ENCODE measurements at places on chromosomes 2 and 18.

DNA sequence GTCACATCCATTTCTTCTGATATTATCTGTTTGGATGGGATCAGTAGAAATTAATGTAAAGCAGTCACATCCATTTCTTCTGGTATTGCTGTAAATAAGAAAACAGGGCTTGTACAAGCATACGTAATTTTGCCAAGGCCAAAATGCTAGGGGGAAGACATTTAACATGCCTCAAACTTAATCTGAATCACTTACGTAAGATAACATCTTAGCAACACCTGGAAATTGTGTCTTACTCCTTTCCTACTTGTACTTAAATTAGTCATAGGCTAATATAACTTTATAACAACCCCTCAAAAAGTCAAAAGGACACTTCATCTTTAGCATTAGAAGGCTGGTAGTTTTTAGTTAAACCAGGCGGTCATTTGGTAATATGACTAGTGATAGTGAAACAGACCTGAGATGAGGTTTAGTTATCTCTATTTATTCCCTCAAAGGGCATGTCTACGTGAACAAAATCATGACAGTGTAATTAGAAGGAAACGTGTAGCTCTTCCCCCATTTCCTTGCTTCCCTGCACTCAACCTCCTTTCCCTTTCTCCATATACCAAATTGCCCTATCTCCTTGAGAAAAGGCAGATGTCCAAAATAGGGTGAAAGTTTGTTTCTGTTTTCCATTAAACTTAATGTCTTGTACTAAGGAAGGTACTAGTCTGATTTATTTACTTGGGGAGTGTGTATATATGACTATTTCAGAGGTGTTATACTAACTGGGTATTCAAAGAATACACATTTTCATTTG lies 99.3 kb upstream of the FZD5 start:
- DNase-seq, result no peak

DNA sequence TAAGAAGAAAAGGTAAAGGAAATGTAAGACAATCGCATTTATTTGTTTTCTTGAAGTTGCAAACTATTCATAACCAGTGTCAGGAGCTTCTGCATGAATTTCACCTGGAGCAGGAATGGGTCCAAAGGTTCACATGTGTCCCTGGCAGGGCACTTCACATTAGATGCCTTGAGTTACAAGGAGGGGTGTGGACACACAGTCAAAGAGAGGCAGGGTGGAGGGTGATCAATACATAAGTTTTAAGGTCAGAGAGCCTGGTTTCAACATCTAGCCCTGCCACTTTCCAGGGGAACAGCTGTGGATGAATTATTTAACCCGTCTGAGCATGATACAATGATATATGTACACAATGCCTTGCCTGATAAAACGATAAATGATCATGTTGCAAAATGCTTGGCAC lies 321.4 kb downstream of the CYP26B1 start:
- DNase-seq, result no peak

- no peak for DNase-seq
These were observed 57.1 kb downstream of the OXER1 start for GRCh38 chr2:42706836-42707235.

DNA sequence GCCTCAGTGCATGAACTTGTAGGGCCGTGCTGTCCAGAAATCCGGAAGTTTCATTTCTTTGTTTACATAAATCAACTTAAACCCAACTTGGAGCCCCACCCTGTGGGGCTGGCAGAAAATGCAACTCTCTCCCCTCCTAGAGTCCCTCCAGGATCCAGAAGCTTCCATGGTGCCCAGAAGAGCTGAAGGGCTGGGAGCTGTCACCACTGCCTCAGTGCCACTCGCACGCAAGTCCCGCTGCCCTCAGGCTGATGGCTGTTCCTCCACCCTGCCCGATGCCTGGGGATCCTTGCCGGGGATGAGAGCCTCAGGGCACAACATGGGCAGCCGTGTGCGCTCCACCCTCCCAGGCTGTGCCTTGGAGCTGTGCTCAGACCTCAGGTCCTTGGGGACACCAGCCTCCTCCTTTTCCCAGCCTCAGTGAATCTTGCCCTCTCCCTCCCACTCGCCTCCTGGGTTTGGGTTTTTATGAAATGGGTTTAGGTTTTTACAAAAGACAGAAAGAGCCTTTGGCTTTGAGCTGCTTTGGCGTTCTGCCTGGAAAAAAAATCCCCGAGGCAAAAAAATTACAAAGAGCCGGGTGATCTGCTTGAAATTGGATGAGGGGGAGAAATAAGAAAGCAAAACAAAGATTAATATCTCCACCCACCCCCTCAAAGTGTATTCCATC lies 155.2 kb downstream of the TWIST2 start:
- no peak for DNase-seq

- DNase-seq, result no peak
These were observed 352.4 kb downstream of the ZNF516 start for GRCh38 chr18:76142611-76143010.

GRCh38 chr18:24187049-24187448 lies 48.2 kb downstream of the CABYR start:
- no peak for DNase-seq
